ENCODE measurements at places on chromosomes 16 and 17.

GRCh38 chr16:12675852-12676251 lies 127.8 kb downstream of the CPPED1 start:
- DNase-seq: no peak

- DNase-seq: no peak
These were observed 394 bp upstream of the NME4 start for GRCh38 chr16:396605-397004.

- DNase-seq: no peak
These were observed 93.1 kb downstream of the RTN4RL1 start for GRCh38 chr17:1931844-1932579.

- no peak for DNase-seq
These were observed 14.1 kb downstream of the AKAP1 start for GRCh38 chr17:57099165-57099564.

- no peak for DNase-seq
These were observed 67.9 kb downstream of the TNRC6C start for GRCh38 chr17:78026381-78026780.

- no peak for DNase-seq
These were observed 16.4 kb downstream of the DHODH start for GRCh38 chr16:72024862-72025382.

DNA sequence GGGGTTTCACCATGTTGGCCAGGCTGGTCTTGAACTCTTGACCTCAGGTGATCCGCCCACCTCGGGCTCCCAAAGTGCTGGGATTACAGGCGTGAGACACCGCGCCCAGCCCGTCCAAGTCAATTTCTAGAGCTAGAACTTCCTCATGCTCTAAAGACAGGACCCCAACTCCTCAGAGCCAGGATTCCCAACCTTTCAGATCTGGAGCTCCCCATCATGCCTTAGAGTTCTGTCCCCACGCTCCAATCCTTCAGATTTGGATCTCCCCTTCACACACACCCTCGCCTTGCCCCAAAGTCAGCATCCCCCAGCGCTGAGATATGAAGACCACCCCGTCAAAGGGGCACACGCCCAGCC lies 448 bp downstream of the KCTD19 start:
- no peak for DNase-seq

DNA sequence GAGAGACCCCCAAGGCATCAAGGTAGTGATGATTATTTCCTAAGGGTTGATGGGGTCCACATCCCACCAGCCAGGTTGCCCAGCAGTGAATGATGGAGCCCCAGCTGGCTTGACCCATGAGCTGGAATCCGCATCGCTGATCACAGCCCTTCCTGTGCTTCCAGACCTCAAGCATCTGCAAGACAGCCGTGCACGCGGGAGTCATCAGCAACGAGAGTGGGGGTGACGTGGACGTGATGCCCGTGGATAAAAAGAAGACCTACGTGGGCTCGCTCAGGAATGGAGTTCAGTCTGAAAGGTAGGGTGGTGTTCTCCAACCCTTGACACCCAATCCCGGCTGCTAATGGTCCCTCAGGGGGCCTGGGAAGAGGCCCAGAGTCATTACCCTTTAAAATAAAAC lies 69.3 kb downstream of the CRISPLD2 start:
- DNase-seq: no peak

All from iPS DF 19.7 (cell line).